ENCODE measurements at places on chromosomes 16 and 17.

DNA sequence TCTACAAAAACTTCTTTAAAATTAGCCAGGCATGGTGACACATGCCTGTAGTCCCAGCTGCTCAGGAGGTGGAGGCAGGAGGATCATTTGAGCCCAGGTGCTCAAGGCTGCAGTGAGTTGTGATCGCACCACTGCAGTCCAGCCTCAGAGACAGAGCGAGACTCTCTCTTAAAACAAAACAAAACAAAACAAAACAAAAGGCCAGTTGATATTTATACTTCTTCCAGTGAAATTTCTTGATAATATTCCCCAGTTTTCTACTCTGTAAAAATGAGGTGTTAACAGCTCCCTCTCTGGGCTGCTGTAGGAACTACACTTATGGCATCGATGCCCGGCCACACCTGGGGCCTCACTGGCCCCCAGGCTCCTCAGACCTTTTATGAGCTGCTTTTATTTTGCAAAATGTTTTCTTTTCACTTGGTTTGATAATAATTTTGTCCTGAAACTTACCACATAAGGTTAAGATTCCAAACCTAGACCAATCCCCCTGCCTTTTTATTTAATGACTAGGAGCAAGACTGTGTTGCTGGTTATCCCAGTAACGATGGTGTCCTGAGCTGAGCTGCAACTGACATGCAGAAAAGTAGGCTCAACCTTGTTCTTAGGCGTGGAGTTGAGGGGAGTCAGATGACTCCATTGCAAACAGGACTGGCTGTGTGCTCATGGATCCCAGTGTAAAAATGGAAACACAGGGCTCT is 17.6 kb downstream of the MAPK8IP3 start:
- DNase-seq, result no peak

GRCh38 chr17:4480929-4481898 is 17.5 kb upstream of the SPNS2 start:
- no peak for DNase-seq

DNA sequence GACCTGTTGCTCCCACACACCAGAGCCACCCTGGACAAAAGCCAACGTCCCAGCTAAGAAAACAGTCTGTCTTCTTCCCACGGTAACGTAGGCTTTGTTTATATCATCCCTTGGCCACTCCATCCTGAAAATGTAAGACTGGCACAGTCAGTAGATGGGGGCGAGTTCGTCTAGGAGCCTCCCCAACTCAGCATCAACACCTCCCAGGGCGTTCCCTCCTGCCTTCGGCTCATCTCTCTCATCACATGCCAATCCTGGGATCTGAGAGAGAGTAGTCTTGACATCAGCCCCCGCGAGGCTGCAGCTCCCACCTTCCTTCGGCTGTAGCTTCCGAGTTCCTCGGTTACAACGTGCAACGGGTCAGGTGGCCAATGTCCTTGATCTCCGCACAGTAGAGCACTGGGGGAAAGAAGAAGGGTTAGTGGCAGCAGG is 894 bp downstream of the RNF227 start:
- DNase-seq, result no peak

DNA sequence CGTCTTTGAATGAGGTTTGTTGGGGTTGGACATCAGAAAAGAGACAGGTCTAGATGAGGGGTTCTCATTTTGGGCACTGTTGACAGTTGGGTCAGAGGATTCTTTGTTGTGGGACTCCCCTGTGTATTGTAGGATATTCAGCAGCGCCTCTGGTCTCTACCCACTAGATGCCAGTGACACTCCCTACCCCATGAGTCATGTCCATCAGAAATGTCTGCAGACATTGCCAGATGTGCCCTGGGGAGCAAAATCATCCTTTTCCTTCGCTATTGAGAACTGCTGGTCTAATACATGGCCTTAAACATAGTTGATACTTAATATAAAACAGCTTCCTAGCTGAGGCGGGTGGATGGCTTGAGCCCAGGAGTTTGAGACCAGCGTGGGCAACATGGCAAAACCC is 3.1 kb downstream of the ABAT start:
- no peak for DNase-seq

DNA sequence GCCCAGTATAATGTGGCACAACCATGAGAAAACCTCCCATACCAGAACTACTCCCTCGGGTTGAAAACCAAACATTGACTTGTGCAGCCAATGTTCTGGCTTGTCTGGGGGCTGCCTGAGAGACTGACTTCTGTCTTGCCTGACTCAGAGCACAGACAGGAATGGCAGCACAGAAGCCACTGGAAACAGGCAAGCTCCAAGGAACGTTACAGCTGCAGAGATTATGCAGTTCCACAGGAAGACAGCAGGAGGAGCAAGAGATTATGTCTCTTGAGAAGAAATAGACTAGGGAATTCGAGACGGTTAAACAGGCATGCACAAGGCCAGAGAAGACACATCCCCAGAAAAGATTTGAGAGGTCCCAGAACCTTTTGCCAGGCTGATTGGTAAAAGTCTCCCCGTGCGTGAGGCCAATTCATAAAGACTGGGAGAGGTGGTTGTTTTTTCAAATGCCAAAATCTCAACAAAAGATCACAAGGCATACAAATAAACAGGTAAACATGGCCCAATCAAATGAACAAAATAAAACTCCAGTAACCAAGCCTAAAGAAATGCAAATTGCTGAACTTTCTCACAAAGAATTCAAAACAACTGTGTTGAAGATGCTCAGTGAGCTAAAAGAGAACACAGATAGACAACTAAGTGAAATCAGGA is 90.6 kb upstream of the CDH5 start:
- no peak for DNase-seq

- no peak for DNase-seq
Measured at GRCh38 chr17:6574687-6575595, 18.6 kb upstream of the PITPNM3 start.

GRCh38 chr17:65730711-65731169 is 169.3 kb upstream of the AXIN2 start:
- peak; percentile 78 for DNase-seq

- DNase-seq, result no peak
Measured at GRCh38 chr16:22210854-22211253, 4.8 kb downstream of the EEF2K start.

GRCh38 chr17:80242505-80242904 is 18.1 kb upstream of the RNF213 start:
- DNase-seq, result no peak

DNA sequence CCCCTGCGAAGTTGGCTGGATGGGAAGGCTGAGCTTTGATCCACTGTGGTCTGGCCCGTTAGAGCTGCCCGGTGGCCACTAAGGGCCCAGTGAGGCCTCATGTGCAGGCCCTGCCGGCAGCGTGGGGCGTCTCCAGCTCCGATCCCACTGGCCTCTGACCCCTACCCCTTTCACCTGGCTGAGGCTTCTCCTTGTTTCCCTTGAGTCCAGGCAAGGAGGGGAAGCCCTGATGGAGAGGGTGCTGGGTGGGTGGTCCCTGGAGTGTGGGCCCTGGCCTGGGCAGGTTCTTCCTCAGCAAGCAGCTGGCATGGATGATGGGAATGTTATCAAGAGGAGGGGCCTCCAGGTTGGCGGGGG is 356.8 kb downstream of the SEC14L1 start:
- DNase-seq, result no peak

DNA sequence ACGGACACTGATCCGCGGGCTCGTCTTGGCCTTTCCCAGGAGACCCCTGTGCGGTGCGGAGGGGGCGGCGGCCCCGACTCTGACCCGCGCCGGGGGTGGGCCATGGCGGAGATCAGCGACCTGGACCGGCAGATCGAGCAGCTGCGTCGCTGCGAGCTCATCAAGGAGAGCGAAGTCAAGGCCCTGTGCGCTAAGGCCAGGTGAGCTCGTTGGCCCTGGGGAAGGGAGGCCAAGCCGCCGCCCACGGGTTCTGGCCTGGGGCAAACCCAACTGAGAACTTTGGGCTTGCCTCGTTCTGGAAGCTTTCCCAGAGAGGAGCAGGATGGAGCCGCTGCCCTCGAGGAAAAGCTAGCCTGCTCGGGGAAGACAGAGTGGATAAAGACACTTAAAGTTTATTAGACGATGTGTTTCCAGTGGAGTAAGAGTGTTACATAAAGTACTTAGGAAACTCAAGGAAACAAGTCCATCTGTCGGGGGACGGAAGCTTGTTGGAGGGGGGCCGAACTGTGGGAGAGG is 540 bp downstream of the PPP4C start:
- no peak for DNase-seq

DNA sequence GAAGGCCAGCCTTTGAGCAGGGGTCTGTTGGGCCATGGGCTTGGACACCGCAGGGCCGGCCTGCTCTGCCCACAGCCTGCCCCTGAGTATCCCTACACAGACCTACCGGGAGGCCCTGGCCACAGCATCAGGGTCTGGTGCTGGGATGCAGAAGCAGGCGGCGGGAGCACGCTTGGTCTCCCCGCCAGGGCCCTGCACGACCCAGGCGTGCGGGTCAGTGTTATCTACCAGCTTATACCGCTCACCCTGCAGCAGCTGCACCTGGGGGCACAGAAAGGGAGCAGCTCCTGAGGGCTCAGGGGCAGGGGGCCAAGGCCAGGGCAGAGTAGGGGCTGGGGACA is 8.8 kb downstream of the EVPL start:
- no peak for DNase-seq

- DNase-seq, result no peak
Measured at GRCh38 chr16:49562228-49562627, 188.6 kb downstream of the C16orf78 start.

DNA sequence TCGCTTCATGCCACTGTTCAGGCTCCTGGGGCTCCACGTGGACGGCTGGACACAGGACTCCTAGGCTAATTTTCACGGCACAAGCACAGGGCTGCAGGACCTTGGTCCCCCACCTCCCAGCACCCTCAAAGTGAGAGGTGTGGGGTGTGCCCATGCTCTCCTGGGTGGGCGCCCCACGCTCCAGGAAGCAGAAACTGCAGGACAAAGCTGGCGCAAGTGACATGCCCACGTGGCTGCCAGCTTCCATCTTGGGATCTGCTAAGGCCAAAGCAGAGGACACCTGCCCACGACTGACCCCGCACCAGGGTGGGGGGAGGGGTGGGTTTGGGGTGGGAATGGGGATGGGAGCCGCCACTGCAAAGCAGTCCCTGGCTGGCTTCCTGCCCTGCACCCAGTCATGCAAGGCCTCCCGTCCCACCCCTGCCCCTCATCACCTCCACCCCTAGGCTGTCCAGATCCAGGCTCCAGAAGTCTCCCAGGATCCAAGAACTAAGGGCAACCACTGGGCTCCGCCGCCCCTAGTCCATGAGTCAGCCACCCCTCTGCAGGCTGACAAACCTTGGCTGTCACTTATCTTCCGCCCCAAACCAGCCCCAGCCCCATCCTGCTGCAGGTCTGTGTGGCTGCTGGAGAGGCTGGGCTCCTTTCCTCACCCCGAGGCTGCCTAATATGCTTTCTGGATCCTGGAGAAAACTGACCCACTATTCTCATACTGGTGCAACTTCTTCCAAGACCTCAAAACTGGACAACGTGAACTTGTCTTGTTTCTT is 11.1 kb downstream of the USP6 start:
- no peak for DNase-seq

GRCh38 chr16:60206516-60206915 is 1472.4 kb upstream of the GOT2 start:
- DNase-seq, result no peak

DNA sequence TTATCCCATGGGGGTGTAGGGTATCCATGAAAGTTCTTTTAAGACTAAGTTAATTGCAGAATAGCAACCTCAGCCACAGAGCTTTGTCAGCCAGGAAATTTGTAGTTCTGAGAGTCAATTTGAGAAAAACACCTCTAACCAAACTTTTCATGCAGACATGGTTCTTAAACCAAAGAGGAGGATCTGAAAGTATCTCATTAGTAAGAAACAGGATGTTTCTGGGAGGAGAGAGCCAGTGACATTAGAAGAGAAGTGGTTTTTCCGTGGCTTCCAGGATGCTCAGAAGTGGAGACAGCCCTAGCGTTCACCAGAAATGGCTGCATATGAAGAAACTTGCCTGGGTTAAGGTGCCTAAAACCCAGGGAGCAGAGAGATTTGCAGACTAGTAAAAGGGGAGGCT is 7.9 kb downstream of the GNAO1 start:
- no peak for DNase-seq

GRCh38 chr17:8155231-8155995 is 3.2 kb upstream of the PER1 start:
- DNase-seq, result no peak

DNA sequence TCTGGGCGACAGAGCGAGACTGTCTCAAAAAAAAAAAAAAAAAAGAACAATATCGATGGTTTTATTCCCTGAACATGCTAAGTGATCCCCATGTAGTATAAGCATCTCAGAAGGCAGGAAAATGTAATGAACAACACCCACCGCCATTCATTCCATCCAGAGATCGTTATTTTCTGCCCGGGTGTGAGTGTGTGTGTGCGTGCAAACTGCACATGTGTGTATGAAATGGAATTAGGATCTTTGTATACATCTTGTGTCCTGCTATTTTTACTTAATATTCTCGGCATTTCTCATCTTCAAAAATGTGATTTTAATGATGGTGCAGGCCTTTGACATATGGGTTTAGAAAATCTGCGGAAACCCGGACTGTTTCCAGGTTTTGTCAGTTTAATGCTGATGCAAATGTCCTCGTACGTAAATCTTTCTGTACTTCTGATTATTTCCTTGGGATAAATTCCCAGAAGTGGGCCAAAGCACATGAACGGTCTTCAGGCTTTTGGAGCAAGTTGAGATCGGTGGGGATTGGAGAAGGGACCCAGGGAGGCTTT is 254.8 kb downstream of the SEC14L1 start:
- no peak for DNase-seq

- DNase-seq, result no peak
Measured at GRCh38 chr17:40170325-40170724, 6.9 kb upstream of the RAPGEFL1 start.

DNA sequence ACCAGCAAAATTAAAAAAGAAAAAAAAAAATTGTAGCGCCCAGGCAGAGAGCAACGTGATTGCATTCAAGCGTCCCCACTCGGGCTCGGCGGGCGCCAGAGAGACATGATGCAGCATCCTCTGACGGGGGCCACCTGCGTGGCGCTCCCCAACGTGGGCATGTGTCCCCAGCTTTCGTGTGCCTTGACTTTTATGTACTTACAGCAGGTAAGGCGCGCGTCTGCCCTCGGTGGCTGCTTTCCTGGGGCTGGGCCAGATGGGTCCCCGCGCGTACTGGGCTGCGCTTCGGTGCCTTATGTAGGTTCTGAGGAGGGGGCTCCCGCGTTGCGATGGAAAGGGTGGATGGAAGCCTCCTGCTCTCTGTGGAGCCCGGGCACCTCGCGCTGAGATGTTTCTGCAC is 28.4 kb upstream of the RBFOX1 start:
- no peak for DNase-seq

- DNase-seq, result no peak
Measured at GRCh38 chr16:82761858-82762257, 135.1 kb downstream of the CDH13 start.

Data from AG09319 (cell line).